ENCODE measurements at places on chromosomes 2 and 18. TPM values are rescaled to one million over a fixed set of nuclear protein-coding genes. Genes with fewer than 3 reads are reported as not detected.

GRCh38 chr2:229032608-229033234 lies 238.4 kb downstream of the PID1 start:
- H3K4me1 ChIP-seq, result no peaks in the 10 kb centered on the region

GRCh38 chr2:33796511-33796910 lies 197.4 kb upstream of the FAM98A start:
- H3K4me1 ChIP-seq, result no peaks in the 10 kb centered on the region
- H3K36me3 ChIP-seq, result no peaks in the 10 kb centered on the region
- no peak for DNase-seq
- no peak overlapping the region for H3K27ac ChIP-seq
- H3K27me3 ChIP-seq, result peaks cover 3% of the 10 kb centered on the region

GRCh38 chr2:19474128-19474527 lies 115.7 kb upstream of the OSR1 start:
- peaks cover 75% of the 10 kb centered on the region for H3K27me3 ChIP-seq
- peaks cover 37% of the 10 kb centered on the region for H3K4me1 ChIP-seq
- peak overlapping the region; percentile 59 for H3K4me3 ChIP-seq
- H3K36me3 ChIP-seq, result peaks cover 23% of the 10 kb centered on the region
- H3K27ac ChIP-seq, result no peak overlapping the region
- DNase-seq, result peak; percentile 88

DNA sequence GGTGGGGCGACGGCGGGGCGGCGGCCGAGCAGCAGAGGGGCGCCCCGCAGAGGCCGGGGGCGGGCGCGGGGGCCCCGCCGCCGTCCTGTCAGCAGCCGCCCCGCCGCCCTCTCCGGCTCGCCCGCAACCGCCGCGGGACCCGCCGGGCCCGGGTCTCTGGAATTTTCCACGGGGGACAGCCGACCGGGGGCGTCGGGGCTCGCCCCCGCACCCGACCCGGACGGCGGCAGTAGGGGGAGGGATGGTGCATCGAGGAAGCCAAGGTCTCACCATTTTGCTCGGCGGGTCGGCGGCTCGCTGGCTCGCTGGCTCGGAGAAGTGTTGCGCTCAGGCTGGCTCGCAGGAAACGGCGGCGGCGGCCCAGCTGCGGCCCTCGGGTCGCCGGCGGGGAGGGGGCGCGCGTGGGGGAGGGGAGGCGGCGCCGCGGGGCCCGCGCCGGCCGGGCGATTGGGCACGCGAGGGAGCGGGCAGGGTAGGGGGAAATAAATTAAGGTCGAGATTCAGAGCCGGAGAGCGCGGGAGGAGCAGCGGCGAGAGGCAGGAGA lies 405 bp downstream of the PPP3R1 start:
- H3K27me3 ChIP-seq, result no peaks in the 10 kb centered on the region
- peaks cover 7% of the 10 kb centered on the region for H3K36me3 ChIP-seq
- peaks cover 54% of the 10 kb centered on the region for H3K4me1 ChIP-seq
- DNase-seq, result peak; percentile 41
- peak overlapping the region; percentile 81 for H3K4me3 ChIP-seq
- peak overlapping the region; percentile 94 for H3K27ac ChIP-seq

- no peak for DNase-seq
- no peaks in the 10 kb centered on the region for H3K27me3 ChIP-seq
- H3K4me1 ChIP-seq, result peaks cover 5% of the 10 kb centered on the region
- H3K36me3 ChIP-seq, result peaks cover 27% of the 10 kb centered on the region
- H3K27ac ChIP-seq, result no peak overlapping the region
- H3K4me3 ChIP-seq, result no peak overlapping the region
These were observed 28.4 kb downstream of the DNAJC10 start for GRCh38 chr2:182744490-182744889.

RUFY4 gene
- total RNA-seq, result 0.16 TPM

NR4A2 gene
- total RNA-seq, result 1.8 TPM

DNA sequence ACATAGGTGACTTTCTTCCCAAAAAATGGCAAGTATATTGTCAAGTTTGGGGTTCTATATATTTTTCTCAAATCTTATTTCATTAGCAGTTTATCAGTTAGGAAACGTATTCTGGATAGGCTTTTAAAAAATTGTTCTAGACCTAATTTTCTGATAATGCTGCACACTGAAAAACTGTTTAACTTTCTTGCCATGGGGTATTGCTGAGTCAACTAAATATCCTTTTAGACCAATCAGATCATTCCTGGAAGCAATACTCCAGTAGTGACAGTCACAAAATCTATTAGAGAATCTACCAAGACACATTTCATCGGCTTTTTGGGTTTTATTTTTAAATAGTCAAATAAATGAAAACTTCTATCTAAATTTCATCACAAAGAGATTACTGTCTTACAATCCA lies 440.6 kb downstream of the LRRTM4 start:
- no peaks in the 10 kb centered on the region for H3K36me3 ChIP-seq
- H3K27ac ChIP-seq, result no peak overlapping the region
- DNase-seq, result no peak
- H3K4me3 ChIP-seq, result no peak overlapping the region
- H3K27me3 ChIP-seq, result no peaks in the 10 kb centered on the region
- no peaks in the 10 kb centered on the region for H3K4me1 ChIP-seq
